NCI-H774 (cell line): ENCODE measurements at places on chromosomes 1 and 21.

DNA sequence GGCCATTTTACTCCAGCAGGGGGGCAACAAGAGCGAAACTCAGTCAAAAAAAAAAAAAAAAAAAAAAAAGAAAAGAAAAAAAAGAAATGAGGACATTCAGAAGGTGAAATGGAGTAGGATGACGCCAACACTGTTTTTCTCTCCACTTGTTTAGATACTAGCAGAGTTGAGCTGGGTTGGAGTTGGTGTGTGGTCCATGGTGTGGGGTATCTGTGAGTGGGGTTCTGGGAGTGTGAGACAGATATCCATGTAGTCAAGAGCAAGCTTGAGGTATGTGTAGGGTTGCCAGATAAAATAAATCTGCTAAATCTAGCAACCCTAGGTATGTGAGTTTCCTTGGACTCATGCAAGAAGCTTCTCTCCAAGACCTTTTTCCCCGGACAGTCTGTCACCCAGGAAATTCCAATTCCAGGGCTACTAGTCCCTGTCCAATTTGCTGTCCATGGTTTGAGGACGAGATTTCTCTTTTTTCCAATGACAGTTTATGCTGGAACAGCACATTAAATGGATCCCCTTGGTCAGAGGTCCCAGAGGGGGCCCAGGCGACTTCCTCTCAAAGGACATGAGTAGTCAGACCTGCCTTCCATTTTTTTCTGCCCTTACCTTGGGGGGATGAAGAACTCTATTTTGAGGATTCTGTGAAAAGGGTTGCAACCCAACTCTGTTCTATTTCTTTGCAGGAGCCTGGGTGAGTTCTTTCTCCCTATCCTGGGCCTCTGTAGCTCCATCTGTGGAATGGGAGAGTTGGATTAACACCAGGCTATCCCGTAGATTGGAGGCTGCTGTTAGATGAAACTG lies 2.1 kb upstream of the FOXD2 start:
- no peak for DNase-seq

- DNase-seq: peak; percentile 59
Measured at GRCh38 chr1:82464362-82465001, 663.7 kb downstream of the ADGRL2 start.

DNA sequence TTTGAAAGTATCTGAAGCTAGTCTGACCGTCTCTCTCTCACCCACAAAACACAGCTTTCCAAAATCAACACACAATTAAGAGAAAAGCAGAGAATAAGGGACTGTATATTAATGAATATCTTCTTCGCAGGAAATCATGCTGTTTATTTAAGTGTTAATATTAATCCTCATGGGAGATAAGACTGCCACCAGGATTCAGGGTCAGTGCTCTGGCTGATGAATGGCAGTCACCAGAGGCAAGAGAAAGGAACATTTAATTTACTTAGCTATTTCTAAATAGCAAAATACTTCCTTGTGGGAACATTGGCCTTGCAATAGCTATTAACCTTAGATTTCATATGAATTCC lies 2.2 kb downstream of the SCYL3 start:
- no peak for DNase-seq

DNA sequence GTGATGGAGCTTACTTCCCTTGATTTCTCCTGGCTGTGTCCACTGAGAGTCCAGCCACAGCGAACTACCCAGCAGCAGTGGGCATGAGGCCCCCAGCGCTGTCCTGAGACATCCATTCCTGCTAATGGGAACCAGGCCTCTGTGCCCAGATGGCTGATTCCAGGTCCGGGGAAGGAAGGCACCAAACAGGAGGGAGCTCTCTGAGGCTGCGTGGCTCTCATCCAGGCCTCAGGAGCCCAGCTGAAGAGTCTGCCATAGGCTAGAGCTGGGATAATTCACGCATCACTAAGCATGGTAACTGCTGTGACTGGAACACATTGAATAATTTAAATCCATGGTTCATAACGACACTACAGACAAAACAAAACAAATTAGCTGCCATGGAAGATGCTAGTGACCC lies 24.7 kb upstream of the LRRC47 start:
- DNase-seq: no peak

- no peak for DNase-seq
Measured at GRCh38 chr1:11054666-11055065, 5.2 kb downstream of the SRM start.

GRCh38 chr1:29963946-29964345 lies 727.6 kb downstream of the PTPRU start:
- DNase-seq: no peak

GRCh38 chr1:178237121-178237520 lies 143.2 kb downstream of the RASAL2 start:
- DNase-seq: no peak

- DNase-seq: no peak
Measured at GRCh38 chr21:32951041-32951440, 74.7 kb upstream of the OLIG2 start.

GRCh38 chr1:168099337-168099801 lies 37.4 kb downstream of the GPR161 start:
- no peak for DNase-seq

- DNase-seq: no peak
Measured at GRCh38 chr21:25422610-25423608, 184.4 kb downstream of the MRPL39 start.

DNA sequence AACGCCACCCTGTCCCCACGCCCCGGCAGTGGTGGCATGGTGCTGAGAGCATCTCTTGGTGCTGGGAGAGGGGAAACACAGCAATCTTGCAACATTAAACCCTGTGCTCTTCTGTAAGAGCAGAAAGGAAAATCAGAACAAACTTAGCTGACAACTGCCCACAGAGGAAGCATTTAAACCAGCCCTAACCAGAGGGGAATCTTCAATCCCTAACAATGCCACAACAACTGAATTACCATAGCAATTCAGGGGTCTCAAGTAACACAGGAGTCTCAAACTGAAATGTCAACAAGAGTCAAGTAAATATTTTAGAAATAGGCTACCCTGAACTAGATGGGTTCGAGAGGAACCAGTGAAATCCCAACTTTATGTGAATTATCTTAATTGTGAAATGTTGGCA lies 1983.6 kb downstream of the NCAM2 start:
- no peak for DNase-seq

DNA sequence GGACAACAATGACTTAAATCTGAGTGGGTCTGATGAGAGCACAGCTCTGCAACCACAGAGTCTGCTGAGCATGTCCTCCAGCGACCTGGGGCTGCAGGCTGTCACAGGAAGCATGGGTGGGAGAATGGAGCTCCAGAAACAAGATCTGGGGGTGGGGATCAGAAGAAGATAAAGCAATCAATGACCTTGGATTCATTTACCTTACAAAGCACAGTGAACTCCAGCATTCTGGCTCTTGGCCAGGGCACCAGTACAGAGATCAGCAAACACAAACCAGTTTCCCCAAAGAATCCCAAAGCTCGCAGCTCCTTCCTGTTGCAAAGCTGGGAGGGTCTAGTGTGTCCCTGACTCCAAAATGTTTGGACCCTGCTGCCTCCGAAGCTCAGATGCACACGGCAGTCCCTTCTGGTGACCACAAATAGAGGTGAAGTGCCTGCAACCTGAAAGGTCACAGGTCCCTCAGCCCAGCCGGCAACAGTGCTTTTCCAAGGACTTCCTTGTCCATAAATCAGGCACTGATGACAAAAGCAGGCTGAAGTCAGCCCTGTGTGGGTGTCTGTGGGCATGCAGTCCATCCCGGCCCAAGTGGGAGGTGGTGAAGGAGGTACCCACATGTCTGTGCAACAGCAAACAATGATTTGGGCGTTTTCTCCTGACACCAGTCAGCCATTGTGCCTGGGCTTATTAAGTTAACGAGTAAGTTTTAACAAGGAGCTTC lies 76.1 kb downstream of the SH3BGR start:
- DNase-seq: no peak

DNA sequence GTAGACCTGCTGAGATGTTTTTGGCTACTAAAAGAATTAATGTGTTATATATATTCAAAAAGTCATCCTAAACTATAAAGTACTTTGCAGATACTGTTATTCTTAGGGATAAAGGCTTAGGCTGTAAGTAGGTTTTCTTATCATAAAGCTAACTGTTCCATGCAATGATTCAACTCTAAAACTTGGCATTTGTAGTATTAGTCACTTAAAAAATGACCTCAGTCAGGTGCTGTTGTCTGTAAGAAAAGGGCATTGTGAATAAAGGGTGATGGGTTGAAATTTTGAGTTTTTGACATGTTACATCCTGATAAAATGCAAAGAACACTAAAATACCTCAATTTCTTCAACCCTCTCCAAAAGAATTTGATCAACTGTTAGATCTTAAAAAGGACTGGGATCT lies 32.9 kb downstream of the ADCY10 start:
- DNase-seq: no peak

GRCh38 chr1:70277875-70278274 lies 56.7 kb downstream of the SRSF11 start:
- no peak for DNase-seq

GRCh38 chr1:11800756-11801433 lies 4.9 kb downstream of the MTHFR start:
- no peak for DNase-seq

- no peak for DNase-seq
Measured at GRCh38 chr1:217943361-217943760, 312.2 kb downstream of the SPATA17 start.

- no peak for DNase-seq
Measured at GRCh38 chr1:206575165-206575893, 36.9 kb downstream of the EIF2D start.

DNA sequence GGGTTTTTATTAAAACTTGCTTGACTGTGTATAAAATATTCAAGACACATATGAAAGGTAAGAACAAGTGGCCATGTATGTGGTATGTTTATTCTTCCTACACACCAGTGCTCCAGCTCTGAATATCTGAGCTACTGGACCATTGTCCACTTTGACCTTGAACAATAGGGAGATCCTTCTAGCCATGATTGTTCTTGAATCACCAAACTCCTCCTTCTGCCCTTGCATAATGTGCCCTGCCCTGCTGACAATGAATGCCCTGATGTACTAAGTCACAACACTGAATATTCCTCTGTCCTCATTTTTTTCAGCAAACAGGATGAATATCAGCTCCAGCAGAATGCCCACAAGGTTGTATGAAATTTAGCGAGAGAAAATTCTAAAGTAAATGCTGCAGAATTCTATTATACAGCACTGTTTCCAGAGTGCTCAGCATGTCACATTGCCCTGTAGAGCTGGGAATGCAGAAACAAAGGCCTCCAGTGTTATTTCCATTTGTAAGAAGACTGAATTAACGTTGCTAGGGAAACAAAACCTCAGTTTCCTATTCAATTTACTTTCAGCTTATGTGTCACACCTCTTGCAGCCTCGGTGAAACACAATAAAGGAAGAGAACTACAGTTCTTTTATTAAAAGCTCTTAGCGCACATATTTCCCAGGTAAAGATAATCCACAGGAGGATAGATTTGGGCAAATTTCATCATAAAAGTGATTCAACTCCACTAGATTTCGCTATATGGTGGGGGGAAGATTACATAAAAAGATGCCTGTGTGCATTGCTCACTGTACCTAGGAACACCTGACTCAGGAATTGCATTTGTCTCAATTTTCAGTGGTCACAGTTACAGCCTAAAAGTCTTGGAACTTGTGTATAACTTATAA lies 187.4 kb upstream of the ATP1B1 start:
- DNase-seq: peak; percentile 16

DNA sequence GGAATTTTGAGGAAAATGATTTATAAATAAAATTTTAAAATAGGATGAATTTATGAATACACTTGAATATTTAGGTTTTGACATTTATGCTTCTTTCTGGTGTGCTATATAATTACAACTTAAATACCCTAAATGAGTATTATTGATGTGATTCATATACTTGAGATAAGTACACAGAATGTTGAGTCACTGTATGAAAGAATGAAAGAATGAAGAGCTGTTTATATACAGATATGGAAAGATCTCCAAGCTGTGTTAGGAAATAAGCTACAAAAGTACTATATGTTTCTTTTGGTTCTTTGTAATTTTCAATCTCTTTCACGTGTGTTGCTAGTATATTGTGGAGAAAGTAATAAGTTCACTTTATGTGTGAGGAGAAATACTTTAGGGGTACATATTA lies 147.2 kb downstream of the RASAL2 start:
- no peak for DNase-seq

GRCh38 chr1:46333300-46334029 lies 7.1 kb upstream of the NSUN4 start:
- peak; percentile 19 for DNase-seq

- DNase-seq: no peak
Measured at GRCh38 chr1:26799479-26800142, 11.9 kb downstream of the PIGV start.

- no peak for DNase-seq
Measured at GRCh38 chr1:70331962-70332361, 22.6 kb downstream of the ANKRD13C start.

GRCh38 chr1:1206376-1206965 lies at the start of gene TNFRSF18:
Gene TNFRSF18 (minus strand): TSS chr1:1206592. CDS start chr1:1206571, 21 bp downstream.
- no peak for DNase-seq

- DNase-seq: no peak
Measured at GRCh38 chr1:213094446-213094845, 43.4 kb downstream of the RPS6KC1 start.

GRCh38 chr21:43644609-43645008 lies 14.7 kb downstream of the HSF2BP start:
- DNase-seq: no peak

DNA sequence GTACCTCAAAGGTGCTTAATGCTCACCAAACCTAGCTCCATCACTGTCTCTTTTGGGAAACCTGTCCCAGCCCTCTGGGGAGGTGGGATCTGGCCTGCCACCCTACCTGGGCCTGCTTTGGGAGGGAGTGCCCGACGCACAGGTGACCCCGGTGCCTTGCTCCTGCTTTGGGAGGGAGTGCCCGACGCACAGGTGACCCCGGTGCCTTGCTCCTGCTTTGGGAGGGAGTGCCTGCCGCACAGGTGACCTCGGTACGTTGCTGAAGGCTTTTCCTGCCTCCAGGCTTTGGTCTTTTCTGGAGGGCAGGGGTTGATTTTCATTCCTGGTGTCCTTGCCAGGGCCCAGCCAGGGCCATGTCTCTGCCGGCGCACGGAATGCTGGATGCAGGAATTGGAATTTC lies 25.2 kb upstream of the C1orf174 start:
- DNase-seq: no peak

- DNase-seq: no peak
Measured at GRCh38 chr1:214187121-214187900, 93.6 kb upstream of the SMYD2 start.

DNA sequence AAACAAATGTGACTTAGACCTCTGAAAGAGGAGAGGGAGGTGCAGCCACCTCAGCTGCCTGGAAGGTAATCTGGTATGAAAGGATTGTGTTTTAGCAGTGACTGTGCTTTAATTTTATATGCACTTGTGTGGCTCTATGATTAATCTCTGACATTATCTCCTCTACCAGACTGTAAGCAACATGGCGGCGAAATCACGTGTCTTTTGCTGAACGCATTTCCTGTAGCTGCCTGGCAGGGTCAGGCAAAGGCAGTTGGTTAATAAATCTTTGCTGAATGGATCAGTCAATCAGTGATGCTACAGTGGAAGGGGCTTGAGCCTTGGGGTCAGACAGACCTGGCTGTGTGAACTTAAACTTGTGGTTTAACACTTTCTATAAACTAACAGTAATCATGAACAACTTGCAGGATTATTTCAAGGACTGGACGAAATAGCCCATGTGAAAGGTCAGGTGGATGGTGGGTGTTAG lies 96.9 kb downstream of the ADSS2 start:
- no peak for DNase-seq
